Left ventricle myocardium superior (tissue), 1 donor: ENCODE measurements at places on chromosomes 4 and X. TPM values are rescaled to one million over a fixed set of nuclear protein-coding genes. Genes with fewer than 3 reads are reported as not detected.

Gene FGF5
- total RNA-seq: 0.97 TPM

Gene CD38
- 1.7 TPM for total RNA-seq

Gene RIBC1
- total RNA-seq: 0.52 TPM

Gene NAT8L
- total RNA-seq: 0.82 TPM

Gene GCNA
- total RNA-seq: 1.5 TPM

Gene UNC5C
- 0.72 TPM for total RNA-seq

Gene GUCY1A1
- total RNA-seq: 106 TPM

Gene ZNF157
- not detected for total RNA-seq

Gene BEX5
- 0.40 TPM for total RNA-seq

Gene CSAG3
- total RNA-seq: not detected

Gene ABCD1
- total RNA-seq: 16.5 TPM

Gene GPR119
- not detected for total RNA-seq

Gene CHIC2
- total RNA-seq: 6.7 TPM

Gene MAGEC2
- total RNA-seq: not detected

Gene POU4F2
- not detected for total RNA-seq

Gene ATP1B4
- total RNA-seq: not detected

Gene AFF2
- 0.30 TPM for total RNA-seq

Gene BBS12
- 5.5 TPM for total RNA-seq

Gene DDX53
- not detected for total RNA-seq

Gene TSPAN7
- total RNA-seq: 20.0 TPM

Gene ZCCHC13
- not detected for total RNA-seq
